RPMI7951 (cell line): ENCODE measurements at places on chromosomes 6 and 20.

GRCh38 chr20:33162313-33162712 lies 5.6 kb upstream of the BPIFA2 start:
- DNase-seq = no peak

GRCh38 chr6:53331678-53332077 lies 17.1 kb downstream of the ELOVL5 start:
- no peak for DNase-seq

DNA sequence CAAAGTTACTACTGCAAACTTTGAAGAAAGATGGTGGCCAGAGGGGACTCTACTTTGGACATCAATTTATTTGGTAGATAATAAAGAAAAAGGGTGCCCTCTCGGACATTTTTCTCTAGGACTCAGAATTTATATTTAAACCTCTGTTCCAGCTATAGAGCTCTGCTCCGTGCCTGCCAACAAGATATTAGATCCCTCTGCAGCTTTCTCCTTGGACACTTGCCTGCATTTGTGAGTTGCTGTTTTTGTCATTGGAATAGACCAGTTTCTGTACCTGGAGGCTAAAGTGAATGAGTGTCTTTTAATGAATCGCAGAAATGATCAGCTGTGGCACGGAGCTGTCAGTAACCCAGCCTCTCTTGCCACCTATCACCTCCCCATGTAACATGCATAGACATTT lies 253.5 kb downstream of the NRN1 start:
- DNase-seq = no peak

DNA sequence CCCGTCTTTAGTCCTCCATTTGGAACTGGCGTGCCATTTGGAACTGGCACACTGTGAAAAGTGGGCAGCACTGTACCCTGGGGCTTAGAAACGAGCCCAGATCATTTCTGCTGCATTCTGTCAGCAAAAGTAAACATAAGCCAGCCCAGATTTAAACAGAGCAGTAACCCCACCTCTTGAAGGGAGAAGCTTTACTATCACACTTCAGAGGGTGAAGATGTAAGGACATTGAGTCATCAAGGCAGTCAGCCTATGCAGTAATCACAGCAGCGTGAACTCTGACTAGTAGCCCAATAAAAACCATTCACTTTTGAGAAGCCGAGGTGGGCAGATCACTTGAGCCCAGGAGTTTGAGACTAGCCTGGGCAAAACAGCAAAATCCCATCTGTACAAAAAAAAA lies 216.9 kb downstream of the EYA2 start:
- peak; percentile 28 for DNase-seq

DNA sequence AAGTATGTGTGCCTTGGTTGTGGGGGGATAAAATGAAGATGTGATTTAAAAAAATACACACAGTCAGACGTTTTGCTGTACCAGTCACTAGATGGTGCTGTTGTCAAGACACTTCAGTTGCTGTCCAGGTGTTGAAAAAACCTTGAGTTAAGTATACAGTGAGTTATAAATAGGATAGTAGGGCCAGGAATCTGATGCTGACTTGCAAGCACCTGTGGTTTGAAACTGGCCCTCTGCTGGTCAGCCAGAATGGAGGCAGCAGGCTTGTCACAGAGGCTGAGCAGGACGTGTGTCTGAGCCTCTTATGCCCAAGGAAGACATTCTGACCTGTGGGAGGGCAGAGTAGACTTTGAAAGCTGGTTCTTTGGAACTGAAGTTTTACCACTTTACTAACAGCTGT lies 27.8 kb downstream of the RNF8 start:
- peak; percentile 61 for DNase-seq

- DNase-seq = peak; percentile 37
These were observed 99.7 kb downstream of the TULP4 start for GRCh38 chr6:158411998-158412397.

GRCh38 chr6:126747728-126748540 lies 370.5 kb upstream of the RSPO3 start:
- no peak for DNase-seq
